AG10803 (cell line): ENCODE measurements at places on chromosomes 1 and 21.

DNA sequence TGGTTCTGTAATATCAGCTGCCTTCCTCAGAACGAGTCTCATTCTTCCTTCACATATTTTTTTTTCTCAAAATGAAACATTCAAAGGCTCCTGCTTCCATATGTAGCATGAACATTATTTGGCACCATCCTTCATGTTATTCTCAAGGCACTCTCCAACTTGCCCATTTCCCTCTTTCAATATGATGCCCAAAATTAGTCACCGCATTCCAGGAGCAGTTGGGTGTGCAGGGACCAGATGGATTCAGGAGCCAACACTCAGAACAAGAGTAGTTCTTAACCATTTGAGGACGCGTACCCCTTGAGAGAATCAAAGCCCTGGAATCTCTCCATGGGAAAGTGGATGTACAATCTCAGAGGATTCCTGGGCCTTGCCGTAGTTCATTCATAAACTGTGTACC lies 50.3 kb downstream of the KCNK1 start:
- no peak for DNase-seq

DNA sequence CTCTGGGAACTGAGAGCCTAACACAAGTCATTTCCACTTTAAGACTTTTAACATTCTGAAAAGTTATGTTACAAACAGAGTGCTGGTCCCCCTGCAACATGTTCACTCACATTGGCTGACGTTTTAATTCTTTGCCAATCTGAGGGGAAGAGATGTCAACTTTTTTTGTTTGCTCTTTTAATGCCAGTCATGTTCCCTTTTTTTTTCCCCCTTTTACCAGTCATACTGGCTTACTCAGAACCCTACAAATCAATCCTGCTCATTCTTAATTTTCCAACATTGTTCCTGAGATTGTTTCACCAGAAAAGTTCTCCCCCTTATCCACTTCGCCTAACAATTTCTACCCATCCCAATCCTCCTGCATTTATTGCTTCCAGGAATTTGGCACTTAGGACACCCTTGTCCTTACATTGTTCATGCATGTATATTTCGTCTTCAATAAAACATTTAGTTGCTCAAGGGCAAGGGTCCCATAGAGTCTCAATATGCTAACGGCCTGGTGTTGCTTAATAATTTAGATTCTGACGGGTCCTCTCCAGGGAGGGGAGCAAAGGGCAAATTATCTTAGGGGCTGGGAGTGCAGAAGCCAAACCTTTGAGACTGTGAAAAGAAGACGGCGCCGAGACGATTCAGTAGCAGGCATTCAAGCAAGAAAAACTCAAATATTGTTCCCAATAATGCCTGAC lies 624 bp upstream of the CR1L start:
- no peak for DNase-seq

DNA sequence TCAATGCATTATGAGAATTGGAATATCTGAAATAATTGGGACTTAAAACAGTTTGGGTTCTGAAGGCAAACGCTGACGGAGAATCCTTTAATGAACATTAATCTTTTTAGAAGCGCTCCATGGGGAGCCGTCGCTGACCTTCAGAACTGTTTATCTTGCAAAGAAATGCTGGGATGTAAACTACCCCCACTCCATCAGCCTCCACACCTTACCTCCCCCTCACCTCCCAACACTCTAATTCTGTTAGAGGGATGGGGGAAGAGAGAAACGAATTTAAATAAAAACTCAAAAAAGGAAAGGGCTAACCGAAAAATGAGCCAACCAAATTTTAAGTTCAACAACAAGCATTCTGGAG lies 44.1 kb upstream of the DNAJC6 start:
- DNase-seq, result no peak

GRCh38 chr1:151984313-151984956 lies 9.2 kb downstream of the S100A10 start:
- no peak for DNase-seq

GRCh38 chr1:229221106-229222019 lies 49.5 kb upstream of the RAB4A start:
- no peak for DNase-seq

GRCh38 chr1:39080831-39081270 lies 54.7 kb downstream of the NDUFS5 start:
- no peak for DNase-seq

DNA sequence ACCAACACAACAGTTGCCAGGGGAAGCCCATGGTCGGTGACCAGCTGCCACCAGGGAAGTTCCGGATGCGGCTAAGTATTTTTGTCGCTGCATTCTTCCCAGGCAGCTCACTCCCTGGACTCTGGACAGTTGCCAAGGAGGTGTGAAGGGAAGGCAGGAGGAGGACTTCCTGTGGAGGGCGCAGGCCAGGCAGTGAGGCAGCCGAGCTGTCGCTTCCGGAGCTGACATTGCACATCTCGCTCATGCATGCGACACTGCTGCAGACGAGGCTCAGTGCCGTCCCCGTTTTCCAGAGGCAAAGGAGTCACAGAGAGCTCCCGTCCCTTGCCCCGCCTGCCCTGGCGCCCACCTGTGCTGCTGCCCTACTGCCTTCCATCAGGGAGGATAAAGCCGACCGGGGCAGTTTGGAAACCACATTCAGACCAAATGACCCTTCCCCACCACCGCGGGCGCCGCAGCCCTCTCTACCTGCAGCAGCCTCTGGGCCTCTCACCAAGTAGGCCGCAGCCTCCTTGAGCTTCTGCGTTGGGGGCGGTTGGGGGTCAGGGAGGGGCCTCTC lies 81.4 kb downstream of the NENF start:
- peak; percentile 37 for DNase-seq

DNA sequence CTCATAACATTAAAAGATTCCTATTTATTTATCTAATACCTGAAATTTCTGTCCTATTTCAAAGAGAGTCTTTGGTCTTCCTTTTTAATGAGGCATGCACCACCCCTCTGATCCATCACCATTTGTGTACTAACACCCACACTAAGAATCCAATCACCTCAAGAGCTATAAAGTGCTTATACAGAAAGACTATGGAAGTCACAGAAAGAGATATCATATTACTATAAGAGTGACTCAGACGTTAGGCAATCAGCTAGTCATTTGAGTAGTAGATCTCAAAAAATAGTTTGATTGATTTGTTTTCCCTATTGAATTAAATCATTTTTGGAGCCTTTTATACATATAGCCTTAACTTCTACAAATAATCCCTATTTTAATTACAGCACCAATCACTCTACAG lies 46.1 kb downstream of the NME7 start:
- DNase-seq, result peak; percentile 15

GRCh38 chr1:153231785-153232184 lies 14.4 kb downstream of the PRR9 start:
- DNase-seq, result no peak

- DNase-seq, result no peak
Observed at GRCh38 chr21:15222707-15223106, 157.9 kb upstream of the NRIP1 start.

- DNase-seq, result no peak
Observed at GRCh38 chr1:241485145-241485544, 34.4 kb downstream of the FH start.

DNA sequence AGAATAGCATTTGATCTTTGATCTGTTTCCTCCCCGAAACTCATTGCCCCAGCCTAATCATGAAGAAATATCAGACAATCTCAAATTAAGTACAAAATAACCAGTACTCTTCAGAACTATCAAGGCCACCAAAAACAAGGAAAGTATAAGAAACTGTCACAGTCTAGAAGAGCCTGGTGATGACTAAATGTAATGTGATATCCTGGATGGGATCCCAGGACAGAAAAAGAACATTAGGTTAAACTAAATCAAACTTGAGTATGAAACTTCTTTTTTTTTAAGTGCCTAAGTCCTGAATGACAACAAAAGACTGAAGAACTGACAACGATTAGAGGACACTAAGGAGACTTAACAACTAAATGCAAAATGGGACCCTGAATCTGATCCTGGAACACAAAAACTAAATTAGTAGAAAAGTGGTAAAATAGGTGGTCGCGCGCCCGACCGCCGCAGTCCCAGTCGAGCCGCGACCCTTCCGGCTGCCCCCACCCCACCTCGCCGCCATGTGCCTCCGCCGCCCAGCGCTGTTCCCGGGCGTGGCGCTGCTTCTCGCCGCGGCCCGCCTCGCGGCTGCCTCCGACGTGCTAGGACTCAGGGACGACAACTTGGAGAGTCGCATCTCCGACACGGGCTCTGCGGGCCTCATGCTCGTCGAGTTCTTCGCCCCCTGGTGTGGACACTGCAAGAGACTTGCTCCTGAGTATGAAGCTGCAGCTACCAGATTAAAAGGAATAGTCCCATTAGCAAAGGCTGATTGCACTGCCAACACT lies 5.5 kb upstream of the PRKAB2 start:
- DNase-seq, result peak; percentile 31

DNA sequence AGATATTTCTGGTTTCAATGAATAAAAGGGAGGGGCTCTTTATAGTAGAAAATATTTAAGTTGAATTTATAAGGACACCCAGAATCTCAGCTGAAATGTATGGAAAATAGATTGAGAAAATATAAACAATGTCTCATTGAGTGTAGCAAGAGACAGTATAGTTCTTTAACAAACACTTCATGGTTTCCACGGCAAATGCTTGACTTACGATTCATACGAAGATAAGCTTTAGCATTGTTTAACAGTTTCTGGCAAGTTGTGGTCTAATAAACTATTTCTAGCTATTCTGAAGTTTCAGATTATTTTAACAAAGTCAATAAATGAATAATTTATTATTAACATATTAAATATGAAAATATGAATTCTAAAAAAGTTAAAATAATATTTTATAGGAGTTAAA lies 1419.4 kb downstream of the KCNT2 start:
- DNase-seq, result no peak

DNA sequence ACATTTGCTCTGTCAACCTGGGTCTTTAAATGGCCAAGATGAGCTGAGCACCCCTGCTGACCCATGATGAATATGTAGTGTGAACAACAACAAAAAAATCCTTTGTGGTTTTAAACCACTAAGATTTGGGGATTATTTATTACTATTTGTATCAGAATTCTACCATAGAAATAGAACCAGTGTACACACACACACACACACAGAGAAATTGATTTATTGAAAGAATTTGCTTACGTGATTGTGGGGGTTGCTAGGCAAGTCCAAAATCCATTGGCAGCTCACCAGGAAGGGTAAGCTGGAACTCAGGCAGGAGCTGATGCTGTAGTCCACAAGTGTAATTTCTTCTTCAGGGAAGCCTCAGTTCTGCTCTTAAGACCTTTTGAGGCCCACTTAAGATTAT lies 82.5 kb upstream of the MAP1LC3C start:
- peak; percentile 52 for DNase-seq

GRCh38 chr1:200558866-200559459 lies 61.6 kb downstream of the KIF14 start:
- DNase-seq, result peak; percentile 64

GRCh38 chr1:37410815-37411214 lies 63.6 kb upstream of the ZC3H12A start:
- no peak for DNase-seq

- DNase-seq, result no peak
Observed at GRCh38 chr1:38231941-38232340, 185.3 kb upstream of the POU3F1 start.

DNA sequence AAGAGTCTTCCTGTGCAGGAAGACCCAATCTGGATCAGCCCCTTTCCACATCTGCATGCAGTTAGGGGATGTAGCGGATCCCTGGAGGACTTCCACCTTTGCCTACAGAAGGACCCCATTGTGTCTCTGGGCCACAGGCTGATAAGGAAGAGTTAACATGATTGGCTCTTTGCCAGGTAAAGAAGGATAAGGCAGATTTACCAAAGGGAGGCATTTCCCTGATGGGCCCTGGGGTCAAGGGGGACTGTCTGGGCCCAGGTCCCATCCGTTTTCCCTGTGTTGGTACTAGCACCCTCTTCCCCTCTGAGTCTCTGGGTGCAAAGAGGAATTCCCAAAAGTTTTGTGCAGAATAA lies 29.1 kb downstream of the SLC26A9 start:
- DNase-seq, result no peak

DNA sequence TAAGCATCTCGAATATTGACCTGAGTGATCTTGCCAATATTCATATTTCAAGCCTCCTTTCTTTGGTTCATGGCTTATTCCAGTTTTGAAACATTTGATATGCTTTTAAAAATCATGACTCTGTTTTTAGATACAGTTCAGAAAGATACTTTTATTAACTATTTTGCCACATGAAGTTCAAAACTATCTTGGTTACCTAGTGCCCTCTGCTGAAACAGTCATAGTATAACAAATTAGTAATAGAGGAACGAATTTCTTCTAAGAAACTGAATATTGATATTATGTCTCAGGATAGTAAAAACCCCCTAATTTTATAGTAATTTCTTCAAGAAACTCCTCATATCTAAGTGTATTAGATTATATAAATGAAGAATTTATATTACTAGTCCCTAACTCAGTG lies 52.6 kb upstream of the RC3H1 start:
- DNase-seq, result peak; percentile 31

- DNase-seq, result peak; percentile 51
Observed at GRCh38 chr1:150808121-150808520, at the start of gene CTSK. Gene CTSK (minus strand): TSS chr1:150808260. CDS start chr1:150806805, 1,455 bp downstream.

GRCh38 chr1:78004719-78005447 lies at the start of gene DNAJB4:
Gene DNAJB4 (plus strand): TSS chr1:78004939. CDS start chr1:78005111, 172 bp downstream.
- DNase-seq, result peak; percentile 96
